Suppressor macrophage (primary cell): ENCODE measurements at places on chromosomes 3 and 15.

DNA sequence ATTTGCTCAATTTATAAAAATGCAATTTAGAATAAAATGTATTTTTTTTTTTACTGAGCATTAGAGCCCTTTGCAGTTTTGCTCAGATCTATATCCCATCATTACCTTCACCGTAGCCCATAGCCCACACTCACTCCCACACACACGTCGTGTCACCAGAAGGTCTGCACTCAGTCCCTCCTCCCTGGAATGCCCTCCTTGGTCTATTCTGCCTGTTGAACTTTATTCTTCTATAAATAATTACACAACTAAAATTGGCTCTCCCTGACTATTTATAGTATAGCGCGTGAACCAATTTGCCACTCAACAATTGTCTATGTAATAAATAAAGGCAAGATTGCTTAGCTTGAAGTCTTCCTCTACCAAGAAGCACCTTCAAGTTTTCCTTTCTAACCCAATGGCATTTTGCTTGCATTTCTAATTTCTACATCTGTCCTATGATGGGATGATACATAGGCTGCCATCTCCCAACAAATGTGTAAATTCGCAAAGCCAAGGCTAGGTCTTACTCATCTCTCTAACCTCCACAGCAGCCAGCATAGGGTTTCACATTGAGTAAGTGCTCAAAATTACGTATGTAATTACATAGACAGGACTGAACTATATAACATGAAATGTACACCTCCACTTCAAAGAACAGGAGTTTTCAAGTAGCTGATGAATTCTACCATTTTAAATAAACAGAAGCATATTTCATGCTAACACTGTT lies 172.0 kb upstream of the HES1 start:
- DNase-seq = no peak

DNA sequence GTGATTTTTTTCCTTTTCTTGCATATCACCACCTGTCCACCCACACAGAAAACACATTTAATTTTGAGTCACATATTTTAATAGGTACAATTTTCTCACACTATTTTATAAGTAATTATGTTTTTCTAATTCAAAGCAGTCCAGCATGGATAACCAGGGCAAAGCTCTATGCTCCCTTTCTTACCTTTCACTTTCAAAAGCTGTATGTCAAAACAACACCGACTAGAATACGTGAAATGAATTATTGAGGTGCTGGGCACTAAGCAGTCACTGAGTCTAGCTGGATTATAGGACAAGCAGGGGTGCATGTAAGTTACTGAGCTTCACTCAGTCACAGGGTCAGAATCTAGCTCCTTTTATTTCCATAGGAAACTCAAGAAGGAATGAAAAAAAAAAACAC lies 60.6 kb downstream of the LSAMP start:
- no peak for DNase-seq

GRCh38 chr3:127849368-127849767 lies 27.1 kb upstream of the MGLL start:
- no peak for DNase-seq

DNA sequence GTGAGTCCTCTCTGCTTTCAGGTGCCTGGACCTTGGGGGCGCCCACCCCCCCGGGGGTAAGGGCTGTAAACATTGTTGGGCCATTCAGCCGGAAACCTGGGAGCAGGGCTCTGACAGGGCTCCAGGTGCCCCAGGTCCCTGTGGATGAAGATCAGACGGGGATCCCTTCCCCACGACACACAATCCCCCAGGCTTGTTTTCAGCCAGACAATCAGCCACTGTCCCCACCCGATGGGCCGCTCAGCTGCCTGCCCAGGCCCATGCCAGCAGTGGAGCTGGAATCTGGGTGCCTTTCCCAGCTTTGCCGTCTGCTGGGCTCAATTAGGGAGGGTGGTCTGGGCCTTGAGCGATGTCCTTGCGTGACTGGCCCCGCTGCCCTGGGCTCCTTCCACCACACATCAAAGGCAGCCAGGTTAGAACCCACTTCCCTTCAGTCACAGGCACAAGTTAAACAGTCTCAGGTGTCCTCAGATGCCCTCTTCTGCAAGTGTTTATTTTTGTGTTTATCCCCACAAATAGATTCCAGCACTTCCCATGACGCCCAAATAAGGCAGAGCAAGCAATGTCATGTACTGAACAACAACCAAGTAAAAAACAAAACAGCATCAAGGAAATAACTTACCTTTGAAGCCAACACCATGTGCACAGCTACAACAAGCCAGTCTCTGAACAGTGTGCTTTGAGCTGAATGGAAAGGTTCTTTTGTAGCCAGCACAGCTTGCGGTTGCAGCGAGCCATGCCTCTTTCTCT lies 77.0 kb upstream of the ALDH1A3 start:
- DNase-seq = no peak

- DNase-seq = no peak
These were observed at the start of gene PLA1A for GRCh38 chr3:119597548-119598288. TSS of gene PLA1A (plus strand) at chr3:119597885. CDS start at chr3:119597914, 29 bp downstream.

GRCh38 chr3:12993517-12994356 lies 79.5 kb downstream of the IQSEC1 start:
- peak; percentile 49 for DNase-seq

DNA sequence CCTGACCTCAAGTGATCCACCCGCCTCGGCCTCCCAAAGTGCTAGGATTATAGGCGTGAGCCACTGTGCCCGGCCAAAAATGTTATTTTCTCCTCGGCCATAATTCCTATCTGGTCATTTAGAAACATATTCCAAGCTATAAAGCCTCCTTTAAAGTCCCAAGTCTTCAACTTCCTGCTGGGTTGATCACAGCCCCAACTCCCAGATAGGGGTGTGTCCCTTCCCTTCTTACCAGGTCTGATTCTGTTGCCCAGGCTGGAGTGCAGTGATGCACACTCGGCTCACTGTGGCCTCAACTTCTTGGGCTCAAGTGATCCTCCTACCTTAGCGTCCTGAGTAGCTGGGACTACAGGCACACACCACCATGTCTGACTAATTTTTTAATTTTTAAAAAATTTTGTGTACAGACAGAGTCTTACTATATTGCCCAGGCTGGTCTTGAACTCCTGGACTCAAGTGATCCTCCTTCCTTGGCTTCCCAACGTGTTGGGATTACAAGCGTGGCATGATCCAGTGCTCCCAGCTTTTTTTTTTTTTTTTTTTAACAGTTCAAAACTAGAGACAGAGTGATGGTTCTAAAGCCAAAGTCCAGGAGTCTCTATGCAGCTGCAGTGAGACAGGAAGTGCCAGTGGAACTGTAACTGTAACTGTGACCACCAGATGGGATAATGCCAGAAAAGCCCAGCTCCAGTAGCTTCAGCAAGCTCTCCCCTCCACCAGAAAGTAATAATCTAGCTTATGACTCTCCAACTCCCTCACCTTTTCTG lies 8.2 kb upstream of the PRKAR2A start:
- no peak for DNase-seq

DNA sequence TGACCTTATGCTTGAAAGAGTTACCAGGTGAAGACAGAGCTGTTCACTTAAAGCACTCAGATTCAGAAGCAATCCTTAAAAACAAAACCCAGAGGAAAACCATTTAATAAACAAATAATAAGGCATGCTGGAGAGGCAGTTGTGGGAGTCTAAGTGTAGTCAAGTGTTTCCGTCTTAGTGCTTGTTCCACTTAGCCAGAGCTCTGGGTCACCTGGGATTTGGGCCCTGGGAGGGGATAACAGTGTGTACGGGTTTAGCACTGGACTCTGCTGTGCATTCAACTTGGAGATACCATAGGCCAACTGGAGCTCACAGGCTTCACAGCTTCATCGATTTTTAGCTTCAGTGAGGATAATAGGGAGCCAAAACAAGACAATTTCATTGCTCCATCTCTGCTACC lies 444.6 kb downstream of the CNTN4 start:
- DNase-seq = no peak
